ENCODE measurements at places on chromosomes 3 and 15.

- no peak for DNase-seq
These were observed 150.9 kb upstream of the MCTP2 start for GRCh38 chr15:94080416-94080815.

GRCh38 chr15:56600380-56600779, 132.9 kb downstream of the ZNF280D start:
- no peak for DNase-seq

DNA sequence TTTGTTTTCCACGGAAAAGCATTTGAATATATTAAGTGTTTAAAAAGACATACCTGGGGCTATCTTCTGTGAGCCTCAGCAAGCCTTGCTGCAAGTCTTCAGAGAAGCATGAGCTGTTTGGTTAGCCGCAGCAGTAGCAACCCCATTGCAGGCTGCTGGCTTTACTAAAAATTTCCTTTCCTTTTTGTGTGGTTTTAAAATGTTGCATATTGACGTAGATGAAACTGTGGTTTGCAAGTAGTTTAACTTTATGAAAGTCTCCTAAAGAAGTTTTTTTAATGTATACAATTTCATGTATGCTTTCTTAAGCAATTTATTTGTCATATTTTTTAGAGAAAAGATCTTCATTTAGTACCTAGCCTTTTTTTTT, at the start of gene GPR171:
GPR171 (minus strand) TSS at position 166 of the 370 bp plus-strand sequence. CDS start 3,830 bp downstream, outside the sequence.
- DNase-seq, result peak; percentile 81

DNA sequence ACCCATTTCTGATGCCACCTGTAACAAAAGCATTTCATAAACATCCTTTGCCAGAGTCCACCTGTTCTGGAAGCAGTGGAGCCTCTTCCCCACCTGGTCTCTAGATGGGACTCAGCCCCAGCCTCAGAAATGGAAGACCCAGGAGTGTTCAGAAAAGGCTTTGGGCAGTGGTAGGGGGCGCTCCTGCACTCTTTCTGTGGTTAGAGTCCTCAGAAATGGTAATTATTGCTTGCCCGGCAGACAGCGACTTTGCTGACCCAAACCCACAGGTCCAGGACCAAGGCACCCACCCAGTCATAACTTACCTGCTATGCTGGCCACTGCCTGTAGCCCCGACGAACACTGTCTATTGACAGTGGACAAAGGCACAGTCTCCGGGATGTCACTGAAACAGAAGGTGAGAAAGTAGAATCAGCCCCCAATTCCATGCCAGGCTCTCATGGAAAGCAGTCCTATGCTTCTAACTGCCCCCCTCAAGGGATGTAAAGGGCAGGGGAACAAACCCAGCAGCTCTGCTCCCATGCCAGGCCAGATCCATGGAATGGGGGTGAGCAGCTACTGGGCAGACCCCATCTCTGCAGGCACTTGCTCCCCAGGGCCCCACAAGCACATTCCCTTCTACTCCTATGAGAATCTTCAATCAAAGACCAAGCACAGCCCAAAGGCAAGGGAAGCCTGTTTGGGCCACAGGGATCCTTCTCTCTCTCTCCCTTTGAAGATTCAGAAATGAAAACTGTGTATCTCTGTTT, 5.1 kb downstream of the ACAA1 start:
- DNase-seq, result peak; percentile 44

GRCh38 chr15:57165992-57166391, 210.3 kb upstream of the CGNL1 start:
- no peak for DNase-seq

DNA sequence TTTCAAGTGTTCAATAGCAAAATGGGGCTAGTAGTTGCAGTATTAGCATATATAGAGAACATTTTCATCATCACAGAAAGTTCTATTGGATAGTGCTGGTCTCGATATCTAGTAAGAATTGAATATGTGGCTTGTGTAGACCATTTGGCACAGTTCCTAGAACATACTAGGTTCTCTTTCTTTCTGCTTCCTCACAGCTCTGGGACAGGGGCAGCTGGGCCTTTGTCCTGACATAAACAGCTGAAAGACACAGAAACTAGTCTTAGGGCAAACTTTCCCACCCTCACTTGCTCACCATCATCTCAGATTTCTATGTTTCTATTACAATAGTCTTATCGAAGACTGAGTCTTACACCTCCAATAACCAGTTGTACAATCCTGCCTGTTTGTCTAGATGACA, 63.7 kb upstream of the DLG1 start:
- no peak for DNase-seq

GRCh38 chr3:64924961-64925360, 237.2 kb upstream of the ADAMTS9 start:
- no peak for DNase-seq

GRCh38 chr3:187804120-187804744, 59.0 kb upstream of the BCL6 start:
- DNase-seq, result no peak

- DNase-seq, result no peak
These were observed 522.5 kb upstream of the AGTR1 start for GRCh38 chr3:148175214-148175613.

- peak; percentile 38 for DNase-seq
These were observed 1.6 kb upstream of the SMAD6 start for GRCh38 chr15:66700412-66700801.

GRCh38 chr3:48013288-48013980, 2.8 kb downstream of the MAP4 start:
- DNase-seq, result no peak

DNA sequence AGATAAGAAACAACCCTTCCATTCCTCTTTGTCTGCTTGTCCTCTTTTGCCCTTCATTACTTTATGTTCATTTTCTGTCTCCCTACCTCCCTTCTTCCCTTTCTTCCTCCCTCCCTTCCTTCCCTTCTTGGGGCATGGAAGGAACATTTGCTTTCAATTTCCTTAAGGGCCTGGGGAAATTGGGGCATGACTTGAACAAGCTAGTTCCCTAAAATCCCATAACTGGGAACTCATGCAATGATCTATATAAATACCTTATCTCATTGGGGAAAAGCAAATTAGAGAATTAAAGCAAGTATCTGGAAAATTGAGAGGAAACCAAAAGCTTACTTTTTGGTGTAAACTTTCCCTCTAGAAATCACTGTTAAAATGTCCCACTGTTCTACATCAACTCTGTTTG, 35.7 kb downstream of the BOC start:
- no peak for DNase-seq

DNA sequence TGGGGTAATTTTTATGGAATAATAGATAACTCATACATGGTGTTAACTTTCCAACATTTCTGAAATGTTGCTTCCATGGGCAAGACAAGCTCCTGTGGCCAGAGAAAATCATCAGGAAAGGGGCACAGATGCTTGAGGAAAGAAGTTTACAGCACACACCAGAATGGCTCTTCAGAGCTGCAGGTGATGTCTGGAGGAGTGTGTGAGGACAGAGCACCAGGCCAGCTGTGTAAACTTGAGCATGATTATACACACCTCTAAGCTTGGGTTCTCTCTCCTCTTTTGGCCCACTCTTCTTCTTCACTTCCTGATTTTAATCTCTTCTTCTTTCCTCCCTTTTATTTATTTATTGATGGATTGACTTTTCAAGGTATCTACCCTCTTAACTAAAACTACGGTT, 676.0 kb downstream of the GRM7 start:
- no peak for DNase-seq

- no peak for DNase-seq
These were observed 189.0 kb upstream of the TMC3 start for GRCh38 chr15:81562986-81563385.

- DNase-seq, result no peak
These were observed 515.3 kb downstream of the SOX2 start for GRCh38 chr3:182226995-182227394.

DNA sequence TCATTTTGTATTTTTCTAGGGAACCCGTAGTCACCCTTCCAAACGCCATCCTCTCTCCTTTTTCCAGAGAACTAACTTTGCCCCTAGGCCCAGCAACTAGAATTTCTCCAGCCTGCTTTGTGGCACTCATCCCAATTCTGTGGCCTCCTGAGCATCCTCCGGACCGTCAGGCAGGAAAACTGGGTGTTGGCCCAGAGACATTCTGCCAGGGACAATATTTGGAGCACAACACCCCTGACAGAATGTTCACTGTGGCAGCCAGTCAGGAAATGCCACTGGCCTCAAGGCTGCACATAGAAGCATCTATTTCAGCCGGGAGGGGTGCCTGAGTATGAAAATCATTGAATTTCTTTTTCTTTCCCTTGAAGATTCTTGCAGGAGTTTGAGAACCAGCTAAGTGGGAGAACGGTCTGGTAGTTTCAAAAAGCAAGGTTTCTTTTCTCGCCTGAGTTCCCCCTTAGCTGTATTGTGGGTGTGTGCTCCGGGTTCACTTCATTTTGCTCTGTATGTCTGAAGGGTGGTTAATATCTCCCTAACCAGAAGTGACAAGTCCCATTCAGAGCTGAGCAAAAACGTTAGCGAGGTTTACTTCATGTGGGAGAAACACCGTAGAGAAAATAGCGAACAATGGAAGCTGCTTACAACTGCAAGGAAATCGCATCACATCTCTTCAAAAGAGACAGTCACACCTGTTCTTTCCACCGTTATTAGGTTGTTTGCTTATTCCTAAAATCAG, 108.1 kb upstream of the TPM1 start:
- no peak for DNase-seq

GRCh38 chr3:193870376-193871219, 265.4 kb upstream of the HES1 start:
- DNase-seq, result no peak

DNA sequence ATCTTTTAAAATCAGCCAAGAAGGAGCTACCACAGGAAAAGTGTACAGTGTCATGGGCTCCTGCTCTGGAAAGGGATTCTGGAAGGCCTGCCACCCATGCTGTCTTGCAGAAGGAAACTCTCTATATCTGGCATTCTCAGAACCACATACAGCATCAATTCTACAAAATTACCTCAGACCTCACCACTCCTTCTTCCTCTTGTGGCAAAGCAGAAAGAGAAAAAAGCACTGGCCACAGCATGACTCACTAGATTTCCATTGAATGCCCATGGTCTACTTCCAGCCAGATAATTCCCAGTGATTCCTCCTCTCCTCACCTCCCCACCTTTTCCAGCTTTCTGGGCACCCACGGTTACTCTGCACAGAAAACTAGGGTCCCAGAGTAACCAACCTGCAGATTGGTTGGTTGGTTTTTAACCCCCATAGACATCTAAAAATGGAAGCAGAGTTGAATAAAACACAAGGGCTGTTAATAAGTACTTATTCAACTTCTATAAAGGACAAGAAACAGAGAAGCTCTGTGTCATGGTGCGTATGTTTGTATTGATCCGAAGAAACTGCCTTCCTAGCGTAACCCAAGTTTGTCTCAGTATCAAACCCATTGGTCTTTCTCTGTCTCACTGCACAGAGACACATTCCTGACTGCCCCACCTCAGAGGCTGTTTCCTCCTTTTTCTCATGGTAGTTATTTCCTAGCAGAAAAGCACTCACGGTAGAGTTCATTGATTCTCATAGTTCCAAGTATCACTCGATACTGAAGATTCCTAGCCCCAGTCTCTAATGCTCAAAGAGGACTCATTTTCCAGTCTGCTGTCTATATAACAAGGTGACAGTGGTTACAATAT, 67.7 kb downstream of the LDHAL6B start:
- peak; percentile 24 for DNase-seq

- DNase-seq, result no peak
These were observed 33.4 kb upstream of the ZNF609 start for GRCh38 chr15:64426845-64427465.

DNA sequence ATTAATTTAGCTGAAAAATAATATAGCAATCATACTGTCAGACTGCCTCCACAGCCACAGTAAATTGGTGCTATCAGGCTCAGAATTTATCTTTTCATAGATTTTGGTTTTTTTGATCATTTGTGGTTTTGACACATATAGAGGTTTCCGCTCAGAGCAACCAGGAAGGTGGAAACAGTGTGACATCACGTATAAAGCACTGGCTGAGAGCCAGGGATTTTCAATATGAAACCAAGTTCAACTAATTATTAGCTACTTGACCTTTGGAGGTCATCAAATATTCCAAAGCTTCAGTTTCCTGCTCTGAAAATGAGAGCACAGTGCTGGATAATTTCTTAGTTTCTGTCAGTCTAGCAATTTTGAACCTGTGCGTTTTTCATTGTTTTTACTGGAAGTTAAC, 433.8 kb upstream of the SUCLG2 start:
- DNase-seq, result peak; percentile 61

- no peak for DNase-seq
These were observed 49.0 kb downstream of the NKIRAS1 start for GRCh38 chr3:23867838-23868237.

DNA sequence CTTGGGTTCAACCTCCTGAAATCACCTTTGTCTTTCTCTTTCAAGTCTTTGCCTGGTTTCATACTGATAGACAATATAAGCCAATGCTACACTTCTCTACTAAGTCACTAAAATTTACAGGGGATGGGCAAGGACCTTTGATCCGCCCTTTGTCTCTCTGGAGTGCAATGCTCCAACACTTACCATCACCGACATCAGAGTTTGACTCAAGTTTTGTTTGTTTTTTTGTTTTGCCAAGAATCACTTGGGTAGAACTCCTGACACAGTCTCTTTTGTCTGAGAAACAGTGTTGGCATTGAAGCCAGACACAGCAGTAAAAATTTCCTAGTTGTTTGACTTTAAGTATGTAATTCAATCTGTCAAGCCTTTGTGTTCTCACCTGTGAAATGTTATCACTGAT, 29.3 kb downstream of the NFKBIZ start:
- no peak for DNase-seq

GRCh38 chr3:171953301-171954022, 85.9 kb upstream of the FNDC3B start:
- DNase-seq, result no peak

DNA sequence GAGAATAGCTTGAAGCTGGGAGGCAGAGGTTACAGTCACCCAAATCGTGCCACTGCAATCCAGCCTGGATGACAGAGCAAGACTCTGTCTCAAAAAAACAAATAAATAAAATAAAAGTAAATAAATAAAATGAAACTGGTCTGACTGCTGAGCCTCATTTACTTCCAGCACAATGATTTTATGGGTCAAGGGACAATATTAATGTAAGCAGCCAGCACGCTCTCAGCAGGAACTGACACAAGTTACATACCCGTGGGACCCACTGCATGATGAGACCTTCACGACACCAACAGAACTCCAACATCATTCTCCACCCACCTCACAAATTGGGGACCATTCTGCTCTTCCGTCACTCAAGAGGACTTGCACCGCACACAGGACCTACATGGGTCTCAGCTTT, 230.3 kb downstream of the MAGI1 start:
- no peak for DNase-seq

DNA sequence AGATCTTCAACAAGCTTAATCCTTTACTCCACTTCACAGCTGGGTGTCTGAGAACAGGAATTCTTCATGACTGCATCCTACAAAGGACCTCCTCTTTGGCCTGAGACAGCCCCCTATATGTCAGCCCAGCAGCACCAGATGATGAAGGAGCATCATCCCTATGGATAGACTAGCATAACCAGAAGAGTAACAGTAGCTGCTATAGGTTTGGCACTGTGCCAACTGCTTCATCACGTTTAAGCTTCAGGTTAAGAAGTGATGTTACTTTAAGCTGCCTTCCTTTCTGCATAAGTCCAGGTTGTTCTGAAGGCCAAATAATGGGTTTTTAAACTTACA, 50.6 kb downstream of the CMSS1 start:
- no peak for DNase-seq
